ENCODE measurements at places on chromosomes 3 and 15.

DNA sequence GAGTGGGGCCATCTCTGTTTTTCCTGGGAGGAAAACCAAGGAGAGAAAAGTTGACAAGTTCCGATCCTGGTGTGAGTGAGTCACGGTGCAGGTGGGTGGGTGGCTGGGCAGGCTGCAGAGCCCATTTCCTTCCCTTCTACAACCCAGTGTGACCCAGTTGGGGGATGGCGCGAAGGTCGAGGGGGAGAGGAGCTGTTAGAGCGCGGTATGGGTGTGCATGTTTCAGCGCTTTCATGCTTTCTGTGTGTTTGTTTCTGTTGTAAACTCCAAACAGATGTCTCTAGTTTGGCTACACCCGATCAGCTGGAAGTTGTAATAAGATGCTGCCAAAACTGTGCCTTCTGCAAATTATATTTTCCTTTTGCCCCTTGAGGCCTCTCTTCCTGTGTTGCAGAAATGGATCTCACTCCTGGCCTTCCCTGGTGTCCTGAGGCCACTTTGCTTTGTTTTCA is 3.8 kb downstream of the FAM43A start:
- DNase-seq: peak; percentile 37

- no peak for DNase-seq
These were observed 61.3 kb upstream of the RASGRP1 start for GRCh38 chr15:38625886-38626285.

DNA sequence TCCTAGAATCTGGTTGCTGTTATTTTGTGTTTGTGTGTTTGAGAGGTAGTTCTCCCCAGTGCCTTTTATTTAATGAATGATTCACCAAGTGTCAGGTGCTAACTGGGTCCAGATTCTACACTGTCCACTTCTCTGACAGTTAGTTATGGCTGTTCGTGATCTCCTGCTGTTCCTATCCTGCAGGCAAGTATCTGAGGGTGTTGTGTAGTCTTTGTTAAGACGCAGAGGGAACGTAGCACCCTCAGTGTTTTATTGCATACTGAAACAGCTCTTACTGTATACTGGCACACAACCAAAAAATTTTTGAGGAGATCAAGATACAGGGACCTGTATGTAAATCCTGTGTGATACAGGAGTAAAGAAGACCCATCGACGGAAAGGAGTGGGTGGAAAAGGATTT is 1271.3 kb downstream of the ROBO1 start:
- DNase-seq: no peak

GRCh38 chr15:21267671-21268395 is 172.5 kb downstream of the POTEB3 start:
- no peak for DNase-seq

DNA sequence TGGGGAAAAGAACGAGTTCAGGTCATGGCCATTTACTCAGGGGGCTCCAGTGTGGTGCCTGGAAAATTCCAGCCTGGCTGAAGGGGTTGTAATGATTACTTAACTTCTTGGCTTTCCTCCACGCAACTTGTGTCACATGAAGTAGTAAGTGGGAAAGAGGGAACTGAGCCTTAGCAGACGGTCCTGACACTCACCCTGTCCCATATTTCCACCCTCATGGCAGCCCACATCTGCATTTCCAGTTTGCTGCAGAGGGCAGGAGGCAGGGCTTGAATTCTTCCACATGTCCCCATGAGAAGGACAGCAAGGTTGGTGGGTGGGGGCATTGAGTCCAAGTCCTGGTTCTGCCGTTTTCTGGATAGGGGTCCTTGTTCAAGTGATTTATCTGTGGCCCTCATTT is 7.8 kb upstream of the CAMP start:
- DNase-seq: no peak

GRCh38 chr15:74422652-74423430 is 10.9 kb downstream of the SEMA7A start:
- no peak for DNase-seq

GRCh38 chr15:85047271-85047948 is 65.8 kb downstream of the PDE8A start:
- DNase-seq: peak; percentile 31

DNA sequence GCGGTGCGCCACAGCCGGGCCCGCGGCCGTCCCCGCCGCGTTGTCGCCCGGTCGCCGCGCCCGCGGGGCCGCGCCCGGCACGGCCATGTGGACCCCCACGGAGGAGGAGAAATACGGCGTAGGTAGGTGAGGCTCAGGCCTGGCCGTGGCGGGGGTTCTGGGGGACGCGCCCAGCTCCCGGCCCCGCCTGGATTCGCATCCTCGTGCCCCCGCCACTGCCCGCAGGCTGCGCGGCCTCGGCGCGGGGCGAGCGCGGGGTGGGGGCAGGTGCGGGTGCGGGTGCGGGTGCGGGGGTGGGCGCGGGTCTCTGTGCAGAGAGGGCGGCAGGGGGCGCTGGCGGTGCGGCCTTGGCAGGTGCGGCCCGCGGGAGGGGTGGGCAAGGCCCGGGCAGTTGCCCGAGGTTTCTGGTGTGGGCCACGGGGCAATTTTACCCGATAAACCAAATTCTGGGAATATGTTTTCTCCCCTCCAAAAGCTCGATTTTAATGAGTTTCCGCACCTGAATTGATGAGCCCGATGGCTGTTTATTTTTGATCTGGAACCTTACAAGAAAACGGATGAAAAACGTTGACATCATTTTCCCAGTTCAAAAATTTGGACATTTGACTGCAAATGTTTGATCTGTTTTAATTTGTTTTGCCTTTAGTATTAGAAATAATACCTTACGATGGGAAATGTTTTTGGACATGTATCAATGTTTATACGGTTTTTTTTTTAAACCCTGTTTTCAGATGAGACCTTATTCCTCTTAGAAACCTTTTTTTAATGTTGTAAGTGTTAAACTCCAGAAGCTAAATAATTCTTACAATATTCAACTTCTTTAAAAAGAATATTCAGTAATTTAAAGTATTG is 678 bp downstream of the DOCK3 start:
- peak; percentile 20 for DNase-seq

DNA sequence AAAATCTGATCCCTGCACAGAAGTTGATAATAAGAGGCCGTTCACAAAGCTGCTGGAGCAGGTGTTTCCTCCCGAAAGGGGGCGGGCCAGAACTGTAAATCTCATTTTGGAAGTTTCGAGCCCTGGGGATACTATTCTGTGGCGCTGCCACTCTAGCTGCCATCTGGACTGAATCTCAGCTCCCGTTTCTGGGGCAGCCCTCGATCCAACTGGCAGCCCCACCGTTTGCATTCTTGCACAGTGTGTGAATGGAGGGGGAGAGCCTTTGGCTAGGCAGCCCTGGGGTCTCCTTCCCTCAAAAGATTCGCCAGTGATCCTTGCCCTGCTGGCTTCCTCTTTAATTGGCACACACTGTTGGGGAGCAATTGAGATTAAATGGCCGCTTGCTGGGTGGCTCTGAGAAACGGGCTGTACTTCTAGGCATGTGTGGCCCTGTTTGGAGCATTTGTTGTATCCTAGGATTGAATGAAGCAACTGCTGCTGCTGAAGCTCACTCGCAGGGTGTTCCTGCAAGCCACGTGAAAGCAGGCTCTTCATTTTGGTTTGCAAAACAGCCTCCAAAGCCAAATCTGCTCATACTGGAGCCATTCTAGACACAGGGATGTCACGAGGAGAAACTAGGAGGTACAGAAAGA is 57.2 kb upstream of the TOPAZ1 start:
- no peak for DNase-seq

DNA sequence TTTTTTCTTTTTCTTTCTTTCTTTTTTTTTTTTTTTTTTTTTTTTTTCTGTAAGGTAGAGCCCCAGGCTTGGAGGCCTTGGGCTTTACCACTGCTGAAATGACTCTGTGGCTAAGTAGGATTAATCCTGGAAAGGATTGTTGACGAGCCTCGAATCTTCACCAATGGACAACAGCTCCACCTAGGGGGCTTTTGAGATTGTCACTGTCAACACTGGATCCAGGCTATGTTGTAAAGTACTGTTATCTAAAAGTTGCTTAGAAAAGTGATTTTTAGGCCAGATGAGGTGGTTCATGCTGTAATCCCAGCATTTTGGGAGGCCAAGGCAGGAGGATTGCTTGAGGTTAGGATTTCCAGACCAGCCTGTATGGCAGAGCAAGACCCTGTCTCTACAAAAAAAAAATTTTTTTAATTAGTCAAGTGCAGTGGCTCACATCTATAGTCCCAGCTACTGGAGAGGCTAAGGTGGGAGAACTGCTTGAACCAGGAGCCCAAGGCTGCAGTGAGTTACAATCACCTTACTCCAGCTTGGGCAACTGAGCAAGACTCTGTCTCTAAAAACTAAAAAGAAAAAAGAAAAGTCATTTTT is 41.6 kb downstream of the KLHL18 start:
- peak; percentile 77 for DNase-seq

DNA sequence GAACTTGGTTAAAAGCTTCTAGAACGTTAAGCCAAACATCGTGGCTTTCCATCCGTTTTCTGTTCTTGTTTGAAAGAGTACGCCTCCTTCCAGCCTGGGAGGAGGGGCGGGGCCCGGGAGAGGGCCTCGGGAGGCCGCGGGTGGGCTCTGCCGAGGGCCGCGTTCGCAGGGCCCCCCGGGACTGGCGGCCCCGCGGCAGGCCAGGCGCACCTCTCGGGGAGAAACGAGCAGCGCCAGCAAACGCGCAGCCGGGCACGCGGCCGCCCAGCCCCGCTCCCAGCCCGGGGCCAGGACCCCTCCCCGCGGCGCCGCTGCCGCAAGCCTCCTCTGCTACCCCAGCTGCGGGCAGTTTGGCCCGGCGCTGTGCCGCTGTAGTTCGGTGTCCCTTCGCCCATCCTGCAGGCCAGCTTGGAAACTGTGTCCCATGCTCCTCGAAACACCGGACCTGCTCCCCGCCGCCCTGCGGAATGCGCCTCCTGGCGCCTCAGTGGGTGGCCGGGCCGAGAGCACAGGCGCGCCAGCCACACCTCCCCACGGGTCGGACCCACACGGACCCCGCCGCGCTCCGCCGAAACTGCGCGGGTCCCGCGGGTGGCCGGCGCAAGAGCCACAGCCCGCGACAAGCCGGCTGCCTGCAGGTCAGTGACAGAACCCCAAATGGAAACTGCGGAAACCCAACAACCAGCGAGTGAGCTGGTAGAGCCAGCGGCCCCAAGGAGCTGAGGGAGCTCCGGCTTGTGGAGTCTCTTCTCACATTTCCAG is 2.3 kb downstream of the OCA2 start:
- no peak for DNase-seq

DNA sequence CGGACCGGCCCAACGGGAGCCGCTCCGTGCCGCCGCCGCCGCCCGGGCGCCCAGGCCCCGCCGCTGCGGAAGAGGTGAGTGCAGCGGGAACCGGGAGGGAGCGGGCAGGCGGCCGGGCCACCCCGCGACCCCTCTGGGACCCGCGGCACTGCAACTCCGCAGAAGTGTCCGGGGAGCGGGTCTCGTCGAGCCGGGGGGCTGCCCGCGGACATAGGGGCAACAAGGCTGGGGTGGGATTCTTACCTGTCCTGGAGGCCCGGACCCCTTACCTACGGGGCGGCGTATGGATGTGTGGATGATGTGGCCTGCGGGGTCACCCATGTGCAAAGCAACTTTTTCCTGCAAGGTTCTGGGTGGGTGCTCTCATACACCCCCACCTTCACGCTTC is 361 bp downstream of the SEMA3F start:
- DNase-seq: no peak

DNA sequence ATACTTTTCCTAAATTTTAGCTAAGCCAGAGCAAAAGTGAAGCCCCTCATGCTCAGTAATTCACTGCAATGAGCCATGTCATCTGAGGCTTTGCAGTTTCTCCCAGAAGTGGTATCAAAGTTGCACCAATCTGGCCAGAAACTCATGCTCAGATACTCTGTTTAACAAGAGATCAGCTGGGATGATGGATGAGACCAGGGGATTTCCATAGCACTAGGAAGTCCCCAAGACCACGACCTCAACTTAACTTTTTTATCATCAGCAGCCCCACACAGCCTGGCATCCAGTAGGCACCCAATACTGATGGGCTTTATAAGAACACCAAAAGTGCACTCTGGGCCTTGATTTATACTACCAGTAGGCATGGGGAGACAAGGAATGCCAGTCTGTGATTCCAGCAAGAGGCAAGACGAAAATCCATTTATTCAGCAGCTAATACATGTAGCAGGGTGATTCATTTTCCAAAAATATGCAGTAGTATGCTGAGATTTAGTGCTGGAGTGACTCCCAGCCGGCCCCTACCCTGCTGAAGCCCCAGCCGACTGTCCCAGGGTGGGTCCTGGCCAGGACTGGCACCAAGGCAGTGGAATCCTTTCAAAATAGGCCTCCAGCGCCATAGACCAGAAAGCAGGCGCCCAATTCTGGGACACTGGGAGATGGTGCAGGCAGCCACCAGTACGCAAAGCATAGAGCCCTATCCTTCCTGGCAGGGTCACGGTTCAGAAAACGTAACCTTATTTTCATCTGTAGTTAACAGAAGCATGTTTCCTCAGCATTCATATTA is 612 bp upstream of the LDHAL6B start:
- DNase-seq: no peak

DNA sequence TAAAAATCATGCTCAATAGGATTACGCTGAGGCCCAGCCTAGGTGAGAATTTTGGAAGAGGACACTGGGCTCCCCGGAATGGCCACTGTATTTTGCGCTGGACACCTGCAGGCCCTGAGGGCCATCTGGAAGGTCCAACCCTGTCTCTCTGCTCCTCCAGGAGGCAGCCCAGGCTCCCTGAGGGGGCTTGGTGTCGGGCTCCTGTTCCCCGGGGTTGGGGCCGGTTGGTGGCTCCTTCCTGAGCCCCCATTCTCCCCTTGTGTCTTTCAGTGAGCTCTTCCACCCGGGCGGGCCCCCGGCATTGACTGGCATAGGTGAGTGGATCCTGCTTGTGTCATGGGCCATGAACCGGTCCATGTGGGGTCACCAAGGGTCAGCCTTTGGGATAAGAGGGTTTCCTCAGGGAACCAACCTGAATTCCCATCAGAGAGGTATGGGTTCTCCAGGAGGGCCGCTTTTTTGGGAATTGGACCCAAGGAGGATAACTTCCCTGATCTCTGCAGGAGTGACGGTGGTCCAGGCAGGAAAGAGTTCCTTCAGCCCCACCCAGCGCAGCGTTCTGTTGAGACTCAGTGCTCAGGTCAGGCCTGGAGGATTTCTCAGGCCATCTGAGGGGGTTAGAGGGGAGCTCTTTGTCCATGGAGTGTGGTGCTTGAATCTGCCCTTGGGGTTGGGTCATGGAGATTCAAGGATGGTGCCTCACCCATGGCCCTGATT is 187.8 kb downstream of the UBE3A start:
- no peak for DNase-seq

GRCh38 chr15:70348581-70349344 is 251.0 kb upstream of the TLE3 start:
- peak; percentile 97 for DNase-seq

DNA sequence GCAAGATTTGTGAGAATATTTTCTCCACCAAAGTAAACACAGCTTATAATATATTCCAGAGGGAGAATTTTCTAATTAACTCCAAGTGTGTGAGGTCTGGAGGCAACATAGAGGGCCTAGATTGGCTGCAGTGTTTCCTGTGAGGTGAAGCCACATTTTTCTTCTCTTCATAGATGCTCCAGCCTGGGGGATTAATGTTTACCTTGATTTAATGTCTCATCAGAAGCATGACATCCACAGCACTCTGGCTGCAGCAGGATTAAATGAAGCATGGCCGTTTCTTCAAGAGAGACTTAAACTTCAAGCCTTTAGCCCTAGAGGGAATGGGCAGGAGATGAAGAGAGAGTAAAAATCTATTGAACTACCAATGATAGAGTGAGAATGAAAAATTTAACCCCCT is 137.9 kb upstream of the ZBTB20 start:
- DNase-seq: no peak

All from NB4 (cell line).